ENCODE measurements at places on chromosomes 1 and 21.

DNA sequence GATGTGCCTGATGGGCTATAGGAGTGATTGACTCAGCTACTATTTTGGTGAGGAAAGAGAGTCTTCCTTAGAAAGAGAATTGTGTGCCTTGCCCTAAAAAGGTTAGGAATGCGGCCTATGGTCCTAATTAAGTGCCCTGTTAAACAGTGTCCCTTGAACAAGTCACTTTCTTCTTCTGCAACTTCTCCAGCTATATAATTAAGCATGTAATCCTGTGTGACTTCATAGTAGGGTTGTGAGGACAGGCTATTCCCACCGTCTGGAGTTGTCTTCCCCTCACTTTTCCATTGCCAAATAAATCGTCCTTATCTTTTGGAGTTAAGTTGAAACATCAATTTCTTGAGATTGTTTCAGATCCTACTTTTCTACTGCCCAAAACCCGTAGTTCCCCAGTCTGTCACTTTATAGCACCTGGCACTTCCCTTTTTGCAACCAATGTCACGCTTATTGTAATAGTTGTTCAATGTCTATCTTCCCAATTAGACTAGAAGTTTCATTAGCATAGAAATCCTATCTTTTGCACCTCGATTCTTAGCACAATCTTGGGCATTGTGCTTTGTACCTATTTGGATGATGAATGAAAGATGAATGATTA lies 27.6 kb upstream of the SLC16A1 start:
- no peak for DNase-seq

DNA sequence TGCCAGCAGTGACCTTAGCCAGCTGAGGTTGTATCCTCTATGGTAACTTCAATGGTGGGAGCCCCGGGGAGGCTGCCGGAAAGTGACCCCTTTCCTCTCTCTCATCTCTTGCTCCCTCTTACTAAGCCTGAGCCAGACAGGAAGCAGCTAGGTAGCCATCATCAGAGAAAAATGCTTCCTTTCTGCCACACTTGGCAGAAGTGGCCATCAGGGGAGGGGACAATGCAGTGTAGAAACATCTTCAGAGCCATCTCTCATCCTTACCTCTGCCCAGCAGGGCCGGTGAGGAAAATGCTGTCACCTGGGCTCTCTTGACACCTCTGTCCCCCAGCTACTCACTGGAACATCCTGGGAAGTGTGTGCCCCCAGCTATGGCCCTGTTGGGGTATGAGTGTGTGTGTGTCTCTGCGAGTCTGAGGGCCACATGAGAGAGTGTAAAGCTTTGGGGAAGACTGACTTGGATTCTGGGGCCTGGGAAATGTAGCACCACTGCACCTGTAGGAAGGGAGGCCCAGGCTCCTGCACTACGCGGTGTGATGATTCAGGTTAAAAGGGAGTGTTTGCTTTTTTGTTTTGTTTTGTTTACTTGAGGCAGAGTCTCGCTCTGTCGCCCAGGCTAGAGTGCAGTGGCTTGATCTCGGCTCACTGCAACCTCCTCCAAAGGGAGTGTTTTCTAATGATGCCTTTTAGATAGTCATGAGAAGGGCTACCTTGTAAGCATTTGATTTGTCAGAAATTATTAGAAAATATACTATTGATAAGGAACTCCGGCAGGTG lies 48.7 kb upstream of the CNTN2 start:
- DNase-seq, result no peak

GRCh38 chr1:236151739-236152424 lies 9.5 kb downstream of the GPR137B start:
- DNase-seq, result no peak

- DNase-seq, result no peak
These were observed 24.8 kb downstream of the ATPAF1 start for GRCh38 chr1:46643368-46643775.

DNA sequence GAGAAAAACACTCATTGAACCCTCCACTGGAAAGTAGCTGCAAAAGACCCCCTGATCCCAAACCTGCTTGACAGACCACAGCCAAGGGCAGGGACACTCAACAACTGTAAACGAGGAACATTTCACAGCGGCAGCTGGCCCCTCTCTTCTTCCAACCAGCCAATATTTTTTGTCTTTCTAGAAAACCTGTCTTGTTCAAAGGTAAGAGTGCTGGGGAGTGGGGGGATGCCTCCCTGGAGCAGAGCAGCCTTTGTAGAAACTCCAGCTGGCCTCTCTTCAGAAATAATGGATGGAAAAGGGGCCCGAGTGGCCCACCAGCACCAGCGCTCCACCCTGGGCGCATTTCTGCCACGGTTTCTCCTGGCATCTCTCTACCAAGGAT lies 384.0 kb downstream of the RRAGC start:
- no peak for DNase-seq

DNA sequence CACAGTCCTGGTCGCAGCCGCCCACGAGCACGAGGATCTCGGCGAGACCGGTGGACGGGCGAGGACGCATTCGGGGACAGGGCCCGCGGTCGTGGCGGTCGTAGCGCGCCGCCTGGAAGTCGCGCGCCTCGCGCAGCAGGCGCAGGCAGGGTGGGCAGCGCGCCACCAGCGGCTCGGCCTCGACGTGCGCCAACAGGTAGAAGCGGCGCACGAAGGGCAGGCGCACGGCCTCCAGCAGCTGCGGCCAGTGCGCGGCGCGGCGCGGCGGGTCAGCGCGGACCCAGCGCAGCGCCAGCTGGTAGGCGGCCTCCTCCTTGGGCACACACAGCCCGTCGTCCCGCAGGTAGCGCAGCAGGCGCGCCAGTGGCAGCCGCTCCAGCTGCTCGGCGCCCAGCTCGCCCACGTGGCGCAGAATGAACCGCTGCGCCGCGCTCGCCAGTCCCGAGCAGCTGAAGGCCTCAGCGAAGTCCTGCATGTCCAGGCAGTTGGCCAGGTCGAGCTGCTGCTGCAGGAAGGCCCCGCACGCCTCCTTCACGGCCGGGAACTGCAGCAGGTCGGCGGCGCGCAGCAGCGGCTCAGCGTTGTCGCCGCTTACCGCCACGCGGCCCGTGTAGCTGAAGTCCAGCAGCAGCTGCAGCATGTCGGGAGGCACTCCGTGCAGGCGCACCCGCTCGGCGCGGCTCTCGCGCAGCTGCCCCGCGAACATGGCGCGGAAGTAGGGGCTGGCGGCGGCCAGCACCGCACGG lies 573 bp downstream of the KLHL21 start:
- peak; percentile 87 for DNase-seq

DNA sequence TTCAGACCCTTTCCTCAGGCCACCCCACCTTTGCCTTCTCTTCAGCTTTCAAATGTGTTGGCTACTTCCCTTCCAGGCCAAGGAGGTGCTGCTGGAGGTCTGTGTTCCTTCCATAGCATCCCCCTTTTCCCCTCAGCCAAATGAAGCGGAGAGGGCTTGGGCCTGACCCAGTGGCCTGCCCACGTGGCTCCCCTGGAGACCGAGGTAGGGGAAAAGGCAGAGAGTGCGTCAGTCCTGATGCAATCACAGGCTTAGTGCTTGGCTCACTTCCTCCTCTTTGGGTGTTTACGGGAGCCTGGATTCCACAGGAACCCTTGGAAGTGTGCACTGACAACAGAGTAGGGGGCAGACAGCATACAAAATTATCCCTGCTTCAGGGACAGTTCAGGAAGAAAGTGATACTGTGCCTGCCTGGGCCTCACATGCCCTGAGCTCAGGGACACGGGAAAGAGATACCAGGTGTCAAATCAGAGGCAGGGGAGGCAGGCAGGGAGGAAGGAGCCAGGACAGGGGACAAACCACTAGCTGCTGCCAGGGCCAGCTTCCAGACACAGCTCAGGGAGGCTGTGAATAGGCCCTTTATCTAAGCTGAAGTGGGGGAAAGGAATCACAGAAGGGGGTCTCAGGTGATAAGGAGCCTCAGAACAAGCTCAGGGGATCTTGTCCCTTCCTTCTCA lies 16.6 kb upstream of the PTP4A2 start:
- peak; percentile 93 for DNase-seq

DNA sequence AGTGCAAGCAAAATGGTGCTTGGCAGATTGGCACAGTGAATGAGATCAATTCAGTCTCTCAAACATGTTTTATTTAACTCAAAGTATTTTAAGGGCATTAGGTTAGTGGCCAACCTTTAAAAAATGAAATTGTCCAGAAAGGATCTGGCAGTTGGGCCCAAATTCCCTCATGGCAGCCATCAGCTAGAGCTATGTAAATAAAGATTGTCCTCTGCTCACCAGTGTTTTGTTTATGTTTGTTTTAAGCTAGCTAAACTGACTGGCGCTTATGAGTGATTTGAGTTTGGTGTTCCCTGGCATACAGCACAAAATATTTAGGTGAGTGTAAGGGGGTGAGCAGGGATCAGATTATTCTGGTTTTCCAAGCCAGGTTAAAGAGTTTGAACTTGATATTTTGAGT lies 18.1 kb downstream of the HDAC1 start:
- DNase-seq, result no peak

DNA sequence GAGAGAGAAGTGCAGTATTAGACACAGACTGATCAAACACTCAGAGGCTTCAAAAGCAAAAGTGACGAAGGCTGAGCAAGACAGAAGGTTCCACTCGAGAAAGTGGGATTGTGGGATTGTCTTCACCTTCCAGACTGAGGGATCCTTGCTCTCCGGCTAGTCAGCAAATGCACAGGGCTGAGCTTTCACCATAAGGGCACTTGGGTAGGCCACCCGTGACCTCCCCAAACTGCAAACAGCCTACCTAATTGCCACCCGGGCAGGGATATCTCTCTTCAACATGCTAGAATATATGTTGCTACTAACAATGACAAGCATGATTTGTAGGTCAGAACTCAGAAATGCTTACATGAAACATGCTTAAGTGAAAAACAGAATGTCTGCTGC lies 35.3 kb upstream of the RIPK4 start:
- no peak for DNase-seq

DNA sequence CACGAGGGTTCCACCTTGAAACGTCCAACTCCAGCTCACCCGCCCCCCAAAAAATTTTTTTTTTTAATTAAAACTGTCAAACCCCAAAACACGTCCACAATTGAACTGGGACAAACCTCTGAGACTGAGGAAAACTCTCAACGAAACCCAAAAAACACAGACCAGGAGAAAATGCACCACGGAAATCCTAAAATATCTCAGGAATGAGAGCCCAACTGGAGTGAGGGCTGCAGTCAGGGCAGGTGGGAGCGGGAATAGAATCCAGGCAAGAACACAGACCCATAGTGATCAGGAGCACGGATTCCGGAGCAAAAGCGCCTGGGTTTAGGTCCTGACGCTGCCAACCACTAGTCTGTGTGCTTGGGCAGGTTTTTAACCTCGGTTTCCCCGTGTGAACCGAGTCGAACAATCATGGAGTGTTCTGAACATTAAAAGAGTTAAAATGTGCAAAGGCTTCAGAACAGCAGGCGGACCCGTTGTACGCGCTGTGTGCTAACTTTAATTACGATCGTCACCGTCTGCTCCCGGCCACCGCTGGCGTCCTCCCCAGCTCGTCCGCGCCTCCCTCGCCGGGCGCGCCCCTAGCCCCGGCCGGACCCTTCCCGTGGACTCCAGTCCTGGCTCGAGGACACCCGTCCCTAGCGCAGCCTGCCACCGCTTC lies 624 bp downstream of the ARHGAP29 start:
- peak; percentile 79 for DNase-seq

DNA sequence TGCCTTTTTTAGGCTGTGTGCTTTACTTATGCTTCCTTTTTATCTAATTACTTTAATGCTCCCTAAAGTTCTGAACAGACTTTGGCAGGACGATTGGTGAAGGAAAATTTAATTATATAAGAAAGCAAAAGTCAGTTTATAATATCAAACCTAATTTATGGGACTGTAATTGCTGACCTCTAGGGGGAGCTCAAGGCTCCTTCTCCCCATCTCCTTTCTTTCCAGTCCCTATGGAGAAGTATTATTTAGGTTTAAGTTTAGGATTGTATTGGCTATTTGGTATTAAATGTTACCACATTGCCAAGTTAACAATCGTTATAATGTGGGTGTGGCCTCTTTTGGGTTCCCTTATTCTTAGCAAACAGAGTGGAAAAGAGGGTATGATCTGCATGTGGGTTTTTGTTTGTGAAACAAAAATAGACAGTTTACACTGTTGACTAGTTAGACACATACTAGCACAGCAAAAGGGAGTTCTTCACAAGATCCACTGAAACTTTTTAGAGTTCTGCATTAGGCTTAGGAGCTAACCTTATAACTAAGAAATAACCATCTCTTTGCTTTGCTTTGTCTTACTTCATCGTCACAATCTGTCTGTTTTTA lies 48.2 kb upstream of the TNFSF4 start:
- no peak for DNase-seq

GRCh38 chr1:31013187-31013864 lies 52.2 kb downstream of the PUM1 start:
- no peak for DNase-seq

- DNase-seq, result no peak
These were observed 55.7 kb downstream of the PLD5 start for GRCh38 chr1:242468784-242469183.

GRCh38 chr1:203380420-203381150 lies 29.7 kb upstream of the FMOD start:
- no peak for DNase-seq

- DNase-seq, result no peak
These were observed 157.9 kb upstream of the BACE2 start for GRCh38 chr21:41010101-41010435.

DNA sequence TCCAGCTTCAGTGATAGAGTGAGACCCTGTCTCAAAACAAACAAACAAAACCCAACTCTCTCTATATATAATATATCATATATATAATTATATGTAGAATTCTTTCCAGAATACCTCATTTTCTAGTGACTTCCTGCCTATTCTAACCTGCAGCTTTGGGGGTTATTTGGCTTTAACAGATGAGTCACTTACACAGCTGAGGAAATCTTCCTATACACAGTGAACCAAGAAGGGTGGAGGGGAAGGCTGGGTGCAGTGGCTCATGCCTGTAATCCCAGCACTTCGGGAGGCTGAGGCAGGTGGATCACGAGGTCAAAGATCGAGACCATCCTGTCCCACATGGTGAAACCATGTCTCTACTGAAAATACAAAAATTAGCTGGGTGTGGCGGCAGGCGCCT lies 9.2 kb downstream of the RAB29 start:
- no peak for DNase-seq

GRCh38 chr1:228299211-228299610 lies 91.4 kb downstream of the OBSCN start:
- DNase-seq, result no peak

DNA sequence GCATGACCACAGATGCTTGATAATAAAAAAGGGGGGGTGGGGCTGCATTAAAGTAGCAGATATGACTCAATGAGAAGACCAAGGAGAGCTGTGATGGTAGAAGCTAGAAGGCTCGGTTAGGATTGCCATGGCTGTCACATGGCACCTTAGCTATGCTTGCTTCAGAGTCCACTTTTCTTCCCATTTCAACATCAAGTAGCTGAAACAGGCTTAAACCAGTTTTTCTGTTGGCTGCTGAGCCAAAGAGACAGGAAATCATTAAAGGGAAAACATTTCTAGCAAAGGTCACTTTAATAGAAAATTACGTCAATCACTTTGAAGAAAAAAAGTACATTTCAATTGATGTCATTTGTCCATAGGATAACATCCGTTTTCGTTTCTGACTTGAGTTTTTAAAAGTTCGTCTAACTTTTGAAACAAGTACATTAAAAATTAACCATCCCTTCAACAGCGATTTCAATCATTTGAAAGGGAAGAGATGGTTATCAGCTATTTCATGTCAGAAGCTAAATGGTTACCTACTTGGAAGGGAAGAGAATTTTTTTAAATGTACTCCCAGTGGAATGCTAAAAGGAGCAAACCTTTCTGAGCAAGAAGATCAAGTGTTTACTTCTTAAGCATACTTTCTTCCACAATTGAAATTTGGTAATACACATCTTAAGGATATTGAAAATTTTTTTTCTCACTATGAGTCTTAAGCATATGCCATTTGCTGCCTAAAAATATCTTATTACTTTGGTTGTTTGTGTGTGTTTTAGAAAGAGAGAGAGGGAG lies 488.1 kb upstream of the PRMT6 start:
- DNase-seq, result no peak

All from psoas muscle (tissue), 8 donors.